ENCODE measurements at places on chromosomes 4 and X. TPM values are rescaled to one million over a fixed set of nuclear protein-coding genes. Genes with fewer than 3 reads are reported as not detected.

GRCh38 chrX:13167481-13168231, 123.2 kb upstream of the FAM9C start:
- no peaks in the 10 kb centered on the region for H3K36me3 ChIP-seq
- DNase-seq = peak; percentile 11
- H3K4me3 ChIP-seq = no peak overlapping the region
- no peak overlapping the region for H3K27ac ChIP-seq

- H3K36me3 ChIP-seq = no peaks in the 10 kb centered on the region
- no peaks in the 10 kb centered on the region for H3K4me1 ChIP-seq
- H3K27ac ChIP-seq = no peak within 1 kb of the TSS
- no peak within 1 kb of the TSS for H3K4me3 ChIP-seq
Measured at GRCh38 chrX:104039689-104040505, at the start of gene H2BW2. Gene H2BW2, plus strand, starts transcription at chrX:104039956. Its CDS starts 39 bp downstream, at chrX:104039995.

GRCh38 chr4:118279328-118279727, 73.5 kb downstream of the PRSS12 start:
- peak overlapping the region; percentile 81 for H3K4me3 ChIP-seq
- H3K27ac ChIP-seq = peak overlapping the region; percentile 99
- H3K36me3 ChIP-seq = peaks cover 53% of the 10 kb centered on the region
- H3K4me1 ChIP-seq = peaks cover 29% of the 10 kb centered on the region

- H3K27ac ChIP-seq = peak overlapping the region; percentile 32
- H3K4me3 ChIP-seq = no peak overlapping the region
- no peaks in the 10 kb centered on the region for H3K4me1 ChIP-seq
- DNase-seq = peak; percentile 38
Measured at GRCh38 chrX:129737916-129738315, 863 bp upstream of the XPNPEP2 start.

The FUNDC2 gene
- total RNA-seq = 70.2 TPM

The ADH7 gene
- total RNA-seq = not detected

DNA sequence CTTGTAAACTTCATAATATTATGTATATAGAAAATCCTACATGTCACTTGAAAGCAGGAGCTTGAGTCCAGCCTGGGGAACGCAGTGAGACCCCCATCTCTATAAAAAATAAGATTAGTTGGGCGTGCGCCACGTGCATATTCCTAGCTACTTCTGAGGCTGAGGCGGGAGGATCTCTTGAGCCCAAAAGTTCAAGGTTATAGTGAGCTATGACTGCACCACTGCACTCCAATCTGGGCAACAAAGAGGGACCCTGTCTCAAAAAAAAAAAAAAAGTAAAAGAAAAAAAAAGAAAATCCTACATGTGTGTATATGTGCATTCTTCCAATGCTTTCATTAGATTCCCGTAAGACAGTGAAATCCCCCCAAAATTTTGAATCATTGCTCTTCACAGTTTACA, 1.7 kb downstream of the SEC31A start:
- peak overlapping the region; percentile 86 for H3K4me3 ChIP-seq
- H3K27me3 ChIP-seq = no peaks in the 10 kb centered on the region
- no peak for DNase-seq
- peak overlapping the region; percentile 98 for H3K27ac ChIP-seq

GRCh38 chr4:15158406-15159091, 156.3 kb downstream of the CPEB2 start:
- no peak overlapping the region for H3K4me3 ChIP-seq
- no peaks in the 10 kb centered on the region for H3K4me1 ChIP-seq
- H3K27me3 ChIP-seq = no peaks in the 10 kb centered on the region
- H3K27ac ChIP-seq = no peak overlapping the region
- H3K36me3 ChIP-seq = no peaks in the 10 kb centered on the region

The RBMXL3 gene
- total RNA-seq = not detected

DNA sequence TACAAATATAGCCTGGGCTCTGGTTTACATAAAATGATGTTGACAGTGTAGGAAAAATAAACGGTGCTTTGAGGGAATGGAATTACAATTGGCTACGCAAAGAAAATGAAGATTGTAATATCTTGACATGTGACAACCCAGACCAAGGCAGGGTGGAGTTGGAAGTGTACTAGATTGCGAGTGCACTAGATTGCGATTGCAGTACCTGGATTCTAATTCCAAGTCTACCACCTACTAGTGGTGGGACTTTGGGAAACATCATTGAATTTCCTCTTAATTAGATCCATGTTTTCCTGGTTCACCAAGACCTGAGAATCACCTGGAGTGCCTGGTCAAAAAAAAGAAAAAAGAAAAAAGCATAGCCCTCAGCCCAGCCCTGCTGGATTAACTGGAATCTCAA, 18.6 kb downstream of the EGF start:
- H3K36me3 ChIP-seq = no peaks in the 10 kb centered on the region
- H3K27me3 ChIP-seq = no peaks in the 10 kb centered on the region
- H3K4me3 ChIP-seq = no peak overlapping the region
- no peaks in the 10 kb centered on the region for H3K4me1 ChIP-seq
- H3K27ac ChIP-seq = no peak overlapping the region

GRCh38 chr4:4641661-4642495, 100.0 kb upstream of the STX18 start:
- no peak overlapping the region for H3K4me3 ChIP-seq
- no peak overlapping the region for H3K27ac ChIP-seq
- DNase-seq = no peak
- no peaks in the 10 kb centered on the region for H3K27me3 ChIP-seq
- peaks cover 24% of the 10 kb centered on the region for H3K4me1 ChIP-seq
- no peaks in the 10 kb centered on the region for H3K36me3 ChIP-seq

The OCIAD1 gene
- 224 TPM for total RNA-seq

DNA sequence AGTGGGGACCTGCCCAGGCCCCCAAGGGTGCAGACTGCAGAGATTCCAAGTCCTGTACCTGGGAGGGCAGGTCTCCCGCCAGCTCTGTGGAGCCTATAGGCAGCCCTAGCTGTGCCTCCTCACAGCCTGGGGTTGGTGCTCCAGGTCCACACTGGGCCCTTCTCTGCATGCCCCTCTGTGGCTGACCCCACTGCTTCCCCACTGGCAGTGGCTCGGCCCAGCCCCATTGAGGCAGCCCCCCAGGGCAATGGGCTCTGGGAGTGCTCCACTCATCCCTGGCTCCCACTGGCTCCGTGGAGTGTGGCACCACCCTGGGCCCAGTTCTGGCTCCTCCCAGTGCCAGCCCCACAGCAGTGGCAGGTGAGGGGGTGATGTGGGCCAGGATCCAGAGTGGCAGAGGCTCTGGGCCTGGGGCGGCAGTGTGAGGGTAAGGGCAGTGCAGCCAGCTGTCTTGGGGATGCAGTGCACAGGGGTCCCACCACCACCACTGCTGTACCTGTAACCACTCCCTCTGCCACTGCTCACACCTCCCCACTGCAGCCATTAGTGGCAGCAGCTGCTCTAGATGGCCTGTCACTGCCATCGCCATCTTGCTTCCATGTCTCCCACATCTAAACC, 312.2 kb downstream of the GPM6A start:
- DNase-seq = no peak
- no peak overlapping the region for H3K4me3 ChIP-seq
- H3K36me3 ChIP-seq = no peaks in the 10 kb centered on the region
- H3K4me1 ChIP-seq = no peaks in the 10 kb centered on the region

DNA sequence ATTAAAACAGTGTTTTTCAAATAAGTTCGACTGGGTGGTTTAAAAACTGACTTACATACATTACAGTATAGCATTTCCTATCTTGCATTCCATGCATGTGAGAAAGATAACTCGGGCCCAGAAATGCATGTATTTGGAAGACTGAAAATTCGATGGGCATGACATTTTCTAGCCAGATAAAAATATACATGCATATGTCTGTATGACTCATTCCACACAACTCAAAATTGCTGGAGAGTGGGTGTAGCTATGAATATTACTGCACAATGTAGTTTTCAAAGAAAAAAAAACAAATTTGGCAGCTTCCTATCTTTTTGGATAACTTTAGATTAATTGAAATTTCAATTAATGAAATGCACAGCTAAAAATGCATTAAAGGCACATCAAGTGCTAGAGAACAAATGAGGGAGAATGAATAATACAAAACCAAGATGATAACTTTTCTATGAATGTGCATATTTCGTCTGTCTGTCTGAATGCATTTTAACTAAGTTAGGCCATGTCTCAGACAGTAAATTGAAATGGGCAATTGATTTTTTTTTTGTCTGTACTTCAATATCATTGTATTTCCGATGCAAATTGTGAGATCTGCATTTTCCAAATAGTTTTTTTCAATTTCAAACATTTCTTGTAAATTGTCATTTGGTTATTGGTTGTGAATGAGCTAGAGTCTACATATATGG, 54.5 kb upstream of the GABRA2 start:
- H3K4me1 ChIP-seq = peaks cover 30% of the 10 kb centered on the region
- no peaks in the 10 kb centered on the region for H3K36me3 ChIP-seq
- H3K4me3 ChIP-seq = no peak overlapping the region
- no peak overlapping the region for H3K27ac ChIP-seq
- no peaks in the 10 kb centered on the region for H3K27me3 ChIP-seq
- DNase-seq = peak; percentile 49
